ENCODE measurements at places on chromosomes 7 and 10. TPM values are rescaled to one million over a fixed set of nuclear protein-coding genes. Genes with fewer than 3 reads are reported as not detected.

The MICALL2 gene
- 6.9 TPM for total RNA-seq

The ST8SIA6 gene
- total RNA-seq = 0.26 TPM

The ZNF485 gene
- total RNA-seq = 1.0 TPM

The LHFPL3 gene
- total RNA-seq = not detected

The CFAP70 gene
- 0.26 TPM for total RNA-seq

The DDIT4 gene
- 133 TPM for total RNA-seq

The CYP26C1 gene
- total RNA-seq = 1.4 TPM

The GSAP gene
- total RNA-seq = 5.8 TPM

The MLXIPL gene
- not detected for total RNA-seq

The TCF7L2 gene
- total RNA-seq = 2.4 TPM

The LDB1 gene
- total RNA-seq = 42.6 TPM

The FIGNL1 gene
- total RNA-seq = 11.5 TPM

The AGK gene
- total RNA-seq = 20.3 TPM

The RAB18 gene
- 42.9 TPM for total RNA-seq

The TMEM72 gene
- total RNA-seq = not detected

The CPA1 gene
- total RNA-seq = not detected

The TET1 gene
- total RNA-seq = 1.1 TPM

The TRIM73 gene
- 2.0 TPM for total RNA-seq

The TMEM229A gene
- not detected for total RNA-seq

The FLNC gene
- total RNA-seq = 98.2 TPM

The PSMG3 gene
- 14.8 TPM for total RNA-seq

The FBXL15 gene
- total RNA-seq = 5.7 TPM

The HMX2 gene
- total RNA-seq = not detected

The ZNF467 gene
- 6.1 TPM for total RNA-seq

The FAM25A gene
- total RNA-seq = not detected

The FBXO24 gene
- 0.11 TPM for total RNA-seq

The LEP gene
- not detected for total RNA-seq

The PLAC9 gene
- 2.4 TPM for total RNA-seq

The DLG5 gene
- total RNA-seq = 7.3 TPM

The PTF1A gene
- total RNA-seq = not detected

The GIMAP5 gene
- 420 TPM for total RNA-seq

The PARD3 gene
- total RNA-seq = 44.1 TPM

The DNAJB12 gene
- 24.7 TPM for total RNA-seq

The NPSR1 gene
- not detected for total RNA-seq

The NME8 gene
- not detected for total RNA-seq

The AKR1D1 gene
- total RNA-seq = not detected

The CPVL gene
- 0.33 TPM for total RNA-seq

The NKX6-2 gene
- total RNA-seq = not detected

The SLC26A4 gene
- total RNA-seq = 3.4 TPM

The GTF2I gene
- total RNA-seq = 98.3 TPM

The ZCWPW1 gene
- total RNA-seq = 1.2 TPM

The SLK gene
- 85.4 TPM for total RNA-seq

The GPR22 gene
- not detected for total RNA-seq

The WEE2 gene
- total RNA-seq = 0.11 TPM

The CCT6A gene
- total RNA-seq = 192 TPM

The PCLO gene
- total RNA-seq = 5.3 TPM

The GHITM gene
- 190 TPM for total RNA-seq

The MSANTD7 gene
- total RNA-seq = 15.1 TPM

The CCDC3 gene
- under 0.01 TPM for total RNA-seq

The WNT8B gene
- total RNA-seq = not detected

The SCD gene
- 42.6 TPM for total RNA-seq

The ABCB8 gene
- total RNA-seq = 10.1 TPM
